Right lobe of liver (tissue), 6 donors: ENCODE measurements at places on chromosomes 6 and 20.

DNA sequence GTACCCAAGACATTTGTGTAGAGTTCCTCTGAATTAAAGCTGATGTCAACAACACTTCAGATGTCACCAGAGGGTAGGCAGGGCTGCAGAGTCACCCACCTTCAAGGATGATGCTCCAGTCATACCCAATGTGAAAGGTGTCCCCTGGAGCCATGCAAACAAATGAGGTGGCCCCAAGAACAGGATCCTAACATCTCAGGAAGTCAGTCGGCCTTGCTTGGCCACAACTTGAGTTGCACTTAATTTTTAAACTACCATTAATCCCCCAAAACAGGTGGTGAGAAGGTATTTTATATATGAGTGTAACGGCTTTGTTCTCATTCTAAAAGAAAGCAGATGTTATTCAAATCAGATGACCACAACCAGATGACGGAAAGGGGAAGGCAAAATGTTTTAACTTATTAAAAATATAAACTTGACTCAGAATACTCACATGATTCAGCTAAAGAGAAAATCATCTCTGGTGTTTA is 21.1 kb upstream of the SERPINB1 start:
- H3K36me3 ChIP-seq = no peaks in the 10 kb centered on the region
- no peak for DNase-seq
- no peak overlapping the region for H3K4me3 ChIP-seq

- DNase-seq = no peak
- no peaks in the 10 kb centered on the region for H3K27me3 ChIP-seq
- H3K4me3 ChIP-seq = no peak overlapping the region
- no peaks in the 10 kb centered on the region for H3K4me1 ChIP-seq
- H3K27ac ChIP-seq = no peak overlapping the region
Observed at GRCh38 chr6:143498428-143498827, 13.1 kb downstream of the FUCA2 start.

GRCh38 chr6:167139761-167140160 is 16.9 kb downstream of the CCR6 start:
- no peaks in the 10 kb centered on the region for H3K4me1 ChIP-seq
- H3K27me3 ChIP-seq = no peaks in the 10 kb centered on the region
- H3K27ac ChIP-seq = no peak overlapping the region
- no peak overlapping the region for H3K4me3 ChIP-seq

- DNase-seq = no peak
- H3K27me3 ChIP-seq = no peaks in the 10 kb centered on the region
- peak overlapping the region; percentile 86 for H3K27ac ChIP-seq
- H3K4me1 ChIP-seq = peaks cover 26% of the 10 kb centered on the region
- H3K4me3 ChIP-seq = peak overlapping the region; percentile 67
Observed at GRCh38 chr6:36594816-36595643, 868 bp downstream of the SRSF3 start.

DNA sequence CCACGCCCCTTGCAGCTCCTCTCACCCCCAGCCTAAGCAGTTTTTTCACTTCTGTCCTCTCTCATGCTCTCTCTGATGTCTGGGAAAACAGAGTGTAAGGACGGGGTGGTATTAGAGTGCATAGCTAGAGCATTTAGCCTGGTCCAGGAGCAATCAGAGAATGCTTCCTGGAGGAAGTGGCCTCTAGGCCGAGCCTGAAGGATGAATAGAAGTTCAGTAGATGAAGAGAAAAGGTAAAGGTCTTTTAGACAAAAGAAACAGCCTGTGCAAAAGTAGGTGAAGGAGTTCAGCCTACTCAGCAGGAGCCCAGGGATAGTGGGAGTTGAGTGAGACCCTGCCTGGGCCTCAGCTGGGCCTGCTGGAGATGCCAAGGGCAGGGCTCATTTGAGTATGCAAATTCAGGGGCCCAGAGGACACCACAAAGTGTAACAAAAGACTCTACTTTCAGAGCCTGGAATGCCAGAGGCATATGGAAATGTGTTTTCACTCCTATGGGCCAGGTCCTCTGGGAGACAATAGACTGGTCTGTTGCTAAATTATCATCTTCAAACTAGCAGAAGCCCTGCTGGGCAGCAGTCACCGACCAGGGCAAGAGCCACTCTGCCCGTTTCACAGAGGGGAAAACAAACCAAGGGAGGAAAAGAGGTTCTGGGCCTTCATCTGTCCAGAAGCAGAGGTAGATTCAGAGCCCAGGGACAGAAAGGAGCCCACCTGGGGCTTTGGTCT is 19.7 kb upstream of the TM9SF4 start:
- no peaks in the 10 kb centered on the region for H3K27me3 ChIP-seq
- H3K36me3 ChIP-seq = no peaks in the 10 kb centered on the region
- H3K4me3 ChIP-seq = no peak overlapping the region
- no peak overlapping the region for H3K27ac ChIP-seq

GRCh38 chr6:32952817-32953739 is at the start of gene HLA-DMA:
Gene HLA-DMA (minus strand): TSS chr6:32953097. CDS start chr6:32953036, 61 bp downstream.
- no peaks in the 10 kb centered on the region for H3K27me3 ChIP-seq
- DNase-seq = peak; percentile 80
- H3K27ac ChIP-seq = peak within 1 kb of the TSS; percentile 25
- H3K4me1 ChIP-seq = no peaks in the 10 kb centered on the region
- H3K4me3 ChIP-seq = no peak within 1 kb of the TSS

DNA sequence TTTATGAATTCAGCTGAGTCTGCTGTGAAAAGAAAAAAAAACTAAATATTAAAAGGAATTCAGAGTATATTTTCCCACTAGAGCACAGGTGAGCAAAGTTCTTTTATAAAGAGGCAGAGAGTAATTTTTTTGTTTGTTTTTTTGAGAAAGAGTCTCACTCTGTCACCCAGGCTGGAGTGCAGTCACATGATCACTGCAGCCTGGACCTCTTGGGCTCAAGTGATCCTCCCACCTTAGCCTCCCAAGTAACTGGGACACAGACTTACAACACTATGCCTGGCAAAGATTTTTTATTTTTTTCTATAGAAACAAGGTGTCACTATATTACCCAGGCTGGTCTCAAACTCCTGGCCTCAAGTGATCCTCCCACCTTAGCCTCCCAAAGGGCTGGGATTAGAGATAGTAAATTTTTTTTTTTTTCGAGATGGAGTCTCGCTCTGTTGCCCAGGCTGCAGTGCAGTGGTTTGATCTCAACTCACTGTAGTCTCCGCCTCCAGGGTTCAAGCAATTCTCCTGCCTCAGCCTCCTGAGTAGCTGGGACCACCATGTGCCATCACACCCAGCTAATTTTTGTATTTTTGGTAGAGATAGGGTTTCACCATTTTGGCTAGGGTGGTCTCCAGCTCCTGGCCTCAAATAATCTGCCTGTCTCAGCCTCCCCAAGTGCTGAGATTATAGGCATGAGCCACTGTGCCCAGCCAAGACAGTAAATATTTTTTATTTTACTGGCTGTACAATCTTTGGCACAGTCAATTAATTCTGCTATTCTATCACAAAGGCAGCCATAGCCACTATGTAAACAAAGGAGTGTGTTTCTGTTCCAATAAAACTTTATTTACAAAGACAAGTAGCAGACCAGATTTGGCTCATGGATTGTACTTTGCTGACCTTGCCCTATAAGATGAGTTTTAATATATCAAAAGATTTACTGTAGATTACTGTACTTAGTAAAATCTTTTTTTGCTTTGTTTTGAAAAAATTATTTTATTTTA is 14.5 kb upstream of the B4GALT5 start:
- H3K4me1 ChIP-seq = no peaks in the 10 kb centered on the region
- H3K4me3 ChIP-seq = no peak overlapping the region
- no peak overlapping the region for H3K27ac ChIP-seq
- no peak for DNase-seq

DNA sequence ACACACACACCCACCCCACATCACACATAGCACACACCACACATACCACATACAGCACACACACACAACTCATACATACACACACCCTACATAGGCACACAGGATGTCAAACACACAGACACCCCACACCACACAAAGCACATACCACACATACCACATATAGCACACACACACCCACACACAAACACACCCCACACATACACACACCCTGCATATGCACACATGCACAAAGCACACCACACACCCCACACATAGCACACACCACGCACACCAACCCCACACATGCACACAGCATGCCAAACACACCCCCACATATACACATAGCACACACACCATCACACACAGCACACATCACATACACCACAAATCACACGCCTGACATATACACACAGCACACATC is 79.1 kb downstream of the RAMACL start:
- H3K4me1 ChIP-seq = no peaks in the 10 kb centered on the region
- DNase-seq = no peak
- no peaks in the 10 kb centered on the region for H3K27me3 ChIP-seq
- no peaks in the 10 kb centered on the region for H3K36me3 ChIP-seq
- H3K27ac ChIP-seq = no peak overlapping the region

- no peak overlapping the region for H3K4me3 ChIP-seq
- no peaks in the 10 kb centered on the region for H3K4me1 ChIP-seq
- H3K27me3 ChIP-seq = no peaks in the 10 kb centered on the region
- no peak overlapping the region for H3K27ac ChIP-seq
Observed at GRCh38 chr20:4546786-4547185, 174.9 kb upstream of the PRND start.

GRCh38 chr6:5314191-5314865 is 53.0 kb downstream of the FARS2 start:
- no peak overlapping the region for H3K4me3 ChIP-seq
- no peaks in the 10 kb centered on the region for H3K27me3 ChIP-seq
- no peaks in the 10 kb centered on the region for H3K36me3 ChIP-seq
- H3K27ac ChIP-seq = no peak overlapping the region

DNA sequence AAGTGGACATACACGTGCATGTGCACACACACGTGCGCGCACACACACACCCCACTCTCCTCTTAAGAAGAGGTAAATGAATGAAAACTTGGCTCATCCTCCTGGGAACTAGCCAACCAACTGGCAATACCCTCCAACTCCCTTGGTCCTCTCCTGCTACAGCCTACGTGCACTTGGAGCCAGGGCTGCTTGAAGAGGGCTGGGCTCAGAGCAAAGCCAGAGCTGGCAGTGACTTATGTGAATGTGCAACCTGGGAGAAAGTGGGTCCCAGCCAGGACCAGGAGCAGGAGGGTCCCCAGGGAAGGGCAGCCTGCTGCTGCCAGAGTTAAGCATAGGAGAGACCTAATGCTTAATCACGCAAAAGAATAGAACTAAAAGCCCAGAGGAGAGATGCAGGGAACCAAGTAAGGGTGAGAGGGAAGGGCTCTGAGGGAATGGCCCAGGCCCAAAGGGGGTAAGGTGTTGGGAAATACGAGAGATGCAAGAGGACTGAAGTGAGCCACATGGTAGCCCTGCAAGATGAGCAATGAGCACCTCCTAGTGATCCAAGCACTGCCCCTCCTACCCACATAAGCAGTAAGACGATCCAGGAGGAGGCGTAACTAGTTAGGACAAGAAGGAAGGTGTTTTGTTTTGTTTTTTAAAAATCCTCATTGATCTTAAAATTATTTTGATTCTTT is 24.7 kb downstream of the TRAF3IP2 start:
- H3K27me3 ChIP-seq = no peaks in the 10 kb centered on the region
- no peak for DNase-seq
- H3K4me1 ChIP-seq = peaks cover 6% of the 10 kb centered on the region
- no peak overlapping the region for H3K4me3 ChIP-seq

DNA sequence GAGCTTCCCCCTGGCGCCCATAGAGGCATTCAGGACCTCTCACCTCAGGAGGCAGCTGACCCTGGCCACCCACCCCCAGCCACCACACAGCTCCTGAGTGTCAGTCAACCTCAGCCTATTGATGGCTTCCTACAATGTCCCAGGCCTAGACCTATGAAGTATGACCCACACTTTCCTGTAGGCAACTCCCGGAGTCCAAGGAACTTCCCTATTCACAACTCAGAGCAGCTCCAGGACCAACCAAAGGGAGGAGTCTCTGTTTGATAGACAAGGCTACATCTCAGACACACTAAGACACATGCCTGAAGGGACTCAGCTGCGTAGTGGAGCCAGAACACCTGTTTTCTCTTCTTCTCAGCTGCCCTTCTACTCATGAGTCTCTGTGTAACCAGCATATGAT is 169.1 kb downstream of the MAFB start:
- no peaks in the 10 kb centered on the region for H3K4me1 ChIP-seq
- no peak for DNase-seq
- H3K36me3 ChIP-seq = no peaks in the 10 kb centered on the region
- no peaks in the 10 kb centered on the region for H3K27me3 ChIP-seq

- peak; percentile 93 for DNase-seq
- H3K27ac ChIP-seq = peak within 1 kb of the TSS; percentile 89
- no peaks in the 10 kb centered on the region for H3K36me3 ChIP-seq
- no peaks in the 10 kb centered on the region for H3K4me1 ChIP-seq
Observed at GRCh38 chr20:33731693-33732165, at the start of gene ZNF341. Gene ZNF341 (plus strand): TSS chr20:33731996. CDS start chr20:33732022, 26 bp downstream.

DNA sequence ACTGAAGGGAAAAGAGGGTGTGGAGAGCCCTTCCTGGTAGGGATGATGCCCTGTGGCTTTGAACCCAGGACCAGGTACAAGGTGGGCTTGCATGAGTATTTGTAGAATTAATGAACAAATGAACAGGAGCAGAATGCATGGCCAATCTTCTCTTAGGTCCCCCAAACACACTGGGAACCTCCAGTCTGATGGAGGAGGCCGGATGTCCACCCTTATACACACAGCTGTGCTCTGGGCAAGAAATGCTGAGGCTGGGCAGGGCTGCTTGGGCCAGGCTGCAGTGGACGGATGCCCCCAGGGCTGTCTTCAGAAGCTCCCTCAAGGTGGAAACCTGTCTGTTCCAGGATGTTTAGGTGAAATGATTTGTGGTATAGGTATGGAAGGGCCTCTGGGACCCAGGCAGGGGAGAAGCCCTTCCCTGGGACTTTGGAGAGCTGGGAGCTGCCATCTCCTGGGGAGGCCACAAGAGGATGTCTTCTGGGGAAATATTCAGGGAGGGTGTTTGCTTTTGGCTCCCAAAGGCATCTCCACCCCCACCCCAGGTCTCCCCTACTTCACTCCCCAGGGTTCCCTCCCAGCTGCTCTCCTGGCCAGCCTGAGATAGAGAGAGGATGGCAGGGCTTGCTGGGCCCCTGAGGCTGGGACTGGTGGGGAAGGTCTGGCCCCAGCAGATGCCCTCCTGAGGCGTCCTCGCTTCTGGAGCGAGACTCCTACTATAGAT is 23.3 kb downstream of the VEGFA start:
- DNase-seq = no peak
- H3K4me1 ChIP-seq = no peaks in the 10 kb centered on the region
- H3K36me3 ChIP-seq = no peaks in the 10 kb centered on the region
- no peak overlapping the region for H3K4me3 ChIP-seq

- DNase-seq = no peak
- no peak overlapping the region for H3K4me3 ChIP-seq
- no peaks in the 10 kb centered on the region for H3K27me3 ChIP-seq
- no peak overlapping the region for H3K27ac ChIP-seq
- no peaks in the 10 kb centered on the region for H3K36me3 ChIP-seq
Observed at GRCh38 chr6:47170617-47170947, 128.4 kb upstream of the ADGRF1 start.

DNA sequence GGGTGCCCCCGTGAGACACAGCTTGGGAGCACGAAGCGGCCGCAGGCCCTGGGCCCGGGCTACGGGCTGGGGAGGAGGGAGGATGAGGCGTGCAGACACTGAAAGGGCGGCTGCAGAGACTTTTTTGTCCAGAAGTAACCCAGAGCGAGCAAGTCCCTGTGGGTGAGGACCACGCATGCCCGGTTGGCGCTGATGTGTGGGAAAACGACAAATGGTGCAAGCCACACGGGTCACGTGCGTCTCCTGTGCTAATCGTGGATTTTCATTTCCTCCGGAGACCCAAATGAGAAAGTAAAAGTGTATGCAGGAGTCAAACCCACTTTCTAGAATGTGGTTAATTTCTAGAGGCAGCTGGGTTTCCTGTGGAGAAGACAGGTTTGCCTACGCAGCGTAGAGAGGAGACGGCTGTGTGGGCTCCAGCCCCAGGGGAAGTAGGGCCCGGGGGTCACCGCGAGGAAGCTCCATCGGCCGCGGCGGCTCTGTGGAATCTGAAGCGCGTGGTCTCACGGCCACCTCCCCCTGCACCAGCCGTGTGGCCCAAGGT is 19.0 kb downstream of the DLL1 start:
- H3K4me3 ChIP-seq = no peak overlapping the region
- H3K4me1 ChIP-seq = peaks cover 4% of the 10 kb centered on the region
- DNase-seq = peak; percentile 65
- H3K36me3 ChIP-seq = no peaks in the 10 kb centered on the region
- H3K27me3 ChIP-seq = no peaks in the 10 kb centered on the region
